ENCODE measurements at places on chromosomes 5 and 9. TPM values are rescaled to one million over a fixed set of nuclear protein-coding genes. Genes with fewer than 3 reads are reported as not detected.

DNA sequence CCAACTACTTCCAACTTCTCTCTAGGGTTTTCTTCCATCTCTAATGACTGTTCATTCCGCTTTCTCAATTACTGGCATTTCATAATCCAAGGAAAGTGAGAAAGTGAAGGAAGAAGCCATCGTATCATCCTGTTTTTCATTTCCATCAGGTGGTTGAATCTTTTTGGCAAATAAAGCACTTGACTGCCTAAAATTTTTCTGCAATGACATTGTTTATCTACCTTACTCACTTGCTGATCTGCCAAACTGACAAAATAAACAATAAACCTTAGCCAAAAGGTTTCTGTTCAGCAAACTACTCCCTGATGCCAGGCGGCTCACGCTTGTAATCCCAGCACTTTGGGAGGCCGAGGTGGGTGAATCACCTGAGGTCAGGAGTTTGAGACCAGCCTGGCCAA, 18.4 kb downstream of the FNBP1 start:
- H3K4me3 ChIP-seq: peak overlapping the region; percentile 94
- DNase-seq: no peak
- H3K27me3 ChIP-seq: no peaks in the 10 kb centered on the region
- H3K4me1 ChIP-seq: peaks cover 100% of the 10 kb centered on the region
- H3K27ac ChIP-seq: peak overlapping the region; percentile 99
- peaks cover 9% of the 10 kb centered on the region for H3K36me3 ChIP-seq

DNA sequence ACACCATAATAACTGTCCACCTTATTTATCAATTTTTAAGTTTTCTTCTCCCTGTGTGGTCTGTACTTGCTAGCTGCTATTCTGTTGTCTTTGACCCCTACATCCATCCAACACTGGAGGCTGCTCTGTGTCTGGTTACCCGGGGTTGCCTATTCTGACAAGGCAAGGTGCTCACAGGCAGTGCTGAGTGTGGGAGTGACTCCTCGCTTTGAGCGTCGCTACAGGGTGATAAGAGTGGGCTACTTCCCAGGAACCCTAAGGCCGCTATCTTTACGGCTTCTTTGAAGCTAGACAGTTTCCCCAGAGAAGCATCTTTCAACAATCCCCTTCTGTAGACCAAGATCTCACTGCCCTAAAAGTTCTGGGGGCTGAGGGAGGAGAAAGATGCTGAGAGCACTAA, 35.3 kb downstream of the NSUN2 start:
- no peaks in the 10 kb centered on the region for H3K27me3 ChIP-seq
- H3K27ac ChIP-seq: peak overlapping the region; percentile 13
- H3K36me3 ChIP-seq: peaks cover 7% of the 10 kb centered on the region
- no peak overlapping the region for H3K4me3 ChIP-seq
- DNase-seq: no peak

DNA sequence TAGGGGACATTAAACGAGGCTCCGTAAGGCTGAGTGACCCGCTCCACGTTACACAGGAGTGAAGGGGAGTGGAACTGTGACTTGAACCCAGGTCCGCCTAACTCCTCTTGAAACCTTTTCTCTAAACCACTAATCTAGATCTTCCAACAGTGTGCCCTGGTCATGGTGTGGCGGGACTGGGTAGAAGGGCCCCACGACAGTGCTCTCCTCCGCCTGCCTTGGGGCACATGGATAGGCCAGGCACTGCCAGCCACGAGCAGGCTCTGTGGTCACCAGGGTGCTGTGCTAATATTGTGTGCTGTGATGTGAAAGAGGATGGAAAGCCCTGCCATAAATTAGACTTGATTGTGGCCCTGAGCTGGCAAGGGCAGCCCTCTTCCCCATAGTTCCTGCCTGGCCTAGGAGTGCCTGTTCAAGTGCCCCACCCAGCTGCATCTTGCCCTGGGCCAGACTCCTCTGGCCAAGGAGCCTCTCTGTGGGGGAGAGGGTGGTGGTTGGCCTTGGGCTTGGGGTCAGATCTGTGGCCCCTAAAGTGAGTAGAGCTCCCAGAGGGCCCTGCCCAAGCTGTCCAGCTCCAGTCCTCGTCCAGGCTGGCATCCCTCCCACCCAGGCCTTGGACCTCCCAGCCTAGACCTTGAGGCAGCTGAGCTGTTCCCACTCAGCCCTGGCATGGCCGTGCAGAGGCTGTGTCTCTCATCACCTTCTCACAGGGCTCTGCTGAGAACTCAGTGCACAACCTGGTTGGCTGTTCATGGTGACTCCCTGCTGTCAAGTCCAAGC, 67.8 kb upstream of the TBC1D2 start:
- no peaks in the 10 kb centered on the region for H3K36me3 ChIP-seq
- no peaks in the 10 kb centered on the region for H3K4me1 ChIP-seq
- no peak for DNase-seq
- no peaks in the 10 kb centered on the region for H3K27me3 ChIP-seq
- H3K27ac ChIP-seq: no peak overlapping the region

GRCh38 chr5:141465351-141465750, 10.4 kb upstream of the PCDHGC3 start:
- H3K36me3 ChIP-seq: no peaks in the 10 kb centered on the region
- H3K27me3 ChIP-seq: peaks cover 6% of the 10 kb centered on the region
- no peaks in the 10 kb centered on the region for H3K4me1 ChIP-seq

DNA sequence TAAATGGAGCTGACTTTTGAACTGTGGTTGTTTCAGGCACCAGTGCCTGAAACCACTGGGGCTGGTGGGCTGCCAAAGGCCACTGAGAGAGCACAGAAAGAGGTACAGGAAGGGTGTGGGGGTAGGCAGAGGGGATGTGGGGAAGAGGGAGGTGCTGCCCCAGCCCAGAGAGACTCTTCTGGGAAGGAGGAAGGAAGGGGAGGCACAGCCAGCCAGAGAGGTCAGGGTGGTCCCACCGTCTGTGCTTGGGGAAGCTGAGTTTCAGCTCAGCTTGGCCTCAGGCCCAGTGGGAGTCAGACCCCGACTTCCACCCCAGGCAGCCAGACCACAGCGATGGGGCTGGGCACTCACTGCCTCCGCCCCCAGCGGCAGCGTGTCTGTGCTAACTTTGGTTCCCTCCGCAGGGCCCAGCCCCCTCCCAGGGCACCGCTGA, 8.6 kb upstream of the PHYKPL start:
- H3K36me3 ChIP-seq: no peaks in the 10 kb centered on the region
- peak overlapping the region; percentile 80 for H3K27ac ChIP-seq
- H3K4me1 ChIP-seq: peaks cover 40% of the 10 kb centered on the region
- no peak for DNase-seq
- H3K4me3 ChIP-seq: peak overlapping the region; percentile 72

- H3K27me3 ChIP-seq: peaks cover 29% of the 10 kb centered on the region
- H3K4me3 ChIP-seq: no peak overlapping the region
- DNase-seq: no peak
- H3K27ac ChIP-seq: no peak overlapping the region
These were observed 9.3 kb upstream of the WWC1 start for GRCh38 chr5:168282120-168282519.

GRCh38 chr5:73515232-73515631, 17.0 kb downstream of the BTF3 start:
- H3K36me3 ChIP-seq: no peaks in the 10 kb centered on the region
- no peak overlapping the region for H3K4me3 ChIP-seq
- H3K27me3 ChIP-seq: no peaks in the 10 kb centered on the region
- DNase-seq: no peak
- H3K27ac ChIP-seq: no peak overlapping the region

- peaks cover 14% of the 10 kb centered on the region for H3K27me3 ChIP-seq
- no peaks in the 10 kb centered on the region for H3K36me3 ChIP-seq
- no peaks in the 10 kb centered on the region for H3K4me1 ChIP-seq
- no peak for DNase-seq
These were observed 111.7 kb upstream of the NEK6 start for GRCh38 chr9:124146031-124146561.

DNA sequence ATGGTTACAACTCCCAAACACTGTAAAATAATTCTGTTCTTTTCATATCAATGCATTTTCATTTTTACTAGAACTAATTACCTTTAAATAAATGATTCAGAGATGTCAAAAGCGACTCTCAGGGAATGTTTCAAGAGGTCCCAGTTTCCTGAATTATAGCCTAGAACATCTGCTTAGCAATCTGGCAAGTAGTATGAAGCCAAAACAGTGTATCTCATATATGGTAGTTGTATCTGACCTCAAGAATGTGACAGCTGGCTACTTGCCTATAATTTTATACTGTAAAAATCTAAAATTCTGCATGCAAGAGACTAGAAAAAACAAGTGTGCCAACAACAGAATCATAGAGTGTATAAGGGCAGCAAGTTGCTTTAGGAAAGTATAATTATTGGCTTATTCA, 187.7 kb upstream of the POU5F2 start:
- DNase-seq: no peak
- no peak overlapping the region for H3K4me3 ChIP-seq
- no peak overlapping the region for H3K27ac ChIP-seq
- peaks cover 5% of the 10 kb centered on the region for H3K36me3 ChIP-seq
- H3K27me3 ChIP-seq: no peaks in the 10 kb centered on the region
- H3K4me1 ChIP-seq: no peaks in the 10 kb centered on the region

DNA sequence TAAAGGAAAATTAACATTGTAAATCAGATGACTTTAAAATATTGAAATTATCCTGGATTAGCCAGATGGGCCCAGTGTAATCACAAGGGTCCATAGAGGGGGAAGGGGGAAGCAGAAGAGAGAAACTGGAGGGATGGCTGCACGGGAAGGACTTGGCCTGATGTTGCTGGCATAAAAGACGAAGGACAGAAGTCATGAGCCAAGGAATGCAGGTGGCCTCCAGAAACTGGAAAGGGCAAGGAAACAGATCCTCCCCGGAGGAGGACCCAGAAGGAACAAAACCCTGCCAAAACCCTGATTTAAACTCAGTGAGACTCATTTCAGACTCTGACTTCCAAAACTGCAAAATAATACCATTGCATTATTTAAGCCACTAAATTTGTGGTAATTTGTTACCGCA, 100.2 kb downstream of the ADAMTS2 start:
- H3K4me3 ChIP-seq: no peak overlapping the region
- H3K27ac ChIP-seq: no peak overlapping the region
- no peak for DNase-seq
- H3K27me3 ChIP-seq: peaks cover 7% of the 10 kb centered on the region

DNA sequence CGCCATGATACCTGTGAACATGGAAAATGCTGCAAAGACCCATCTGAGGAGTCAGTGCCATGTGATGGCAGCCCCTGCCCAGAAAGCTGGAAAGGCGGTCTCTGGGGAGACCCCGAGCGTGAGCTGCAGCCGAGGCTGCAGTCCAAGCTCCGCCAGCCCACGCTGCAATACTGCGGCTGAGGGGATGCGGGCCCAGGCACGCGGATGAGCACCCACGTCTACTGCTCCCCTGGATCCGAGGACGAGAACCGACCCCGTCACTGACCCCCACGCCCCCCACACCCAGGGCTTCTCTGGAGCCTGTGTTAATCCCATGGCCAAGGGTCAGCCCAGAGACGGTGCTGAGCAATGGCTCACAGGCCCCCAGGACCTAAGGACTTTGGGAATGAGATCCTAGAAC, 32.4 kb downstream of the SLC12A7 start:
- no peaks in the 10 kb centered on the region for H3K27me3 ChIP-seq
- H3K4me1 ChIP-seq: no peaks in the 10 kb centered on the region
- H3K4me3 ChIP-seq: no peak overlapping the region
- no peak for DNase-seq
- no peaks in the 10 kb centered on the region for H3K36me3 ChIP-seq

DNA sequence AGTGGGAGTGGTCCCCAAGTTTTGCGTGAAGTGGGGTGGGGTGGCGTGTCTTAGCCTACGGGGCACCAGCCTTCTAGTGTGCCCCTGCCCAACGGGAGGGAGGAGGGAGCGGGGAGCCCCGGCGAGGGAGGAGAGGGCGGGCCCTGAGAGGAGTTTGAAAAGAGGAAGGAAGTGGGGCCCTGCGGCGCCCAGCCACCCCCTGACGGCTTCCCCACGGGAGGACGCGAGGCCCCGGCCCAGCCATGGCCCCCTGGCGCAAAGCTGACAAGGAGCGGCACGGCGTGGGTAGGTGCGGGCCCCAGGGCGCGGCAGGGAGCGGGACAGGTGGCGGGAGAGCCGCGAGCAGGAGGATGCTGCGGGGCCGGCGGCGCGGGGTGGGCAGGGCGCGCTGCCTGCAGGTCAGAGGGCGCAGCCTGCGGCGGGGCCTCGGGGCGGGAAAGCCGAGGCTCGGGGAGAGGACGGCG, at the start of gene DOCK2:
Gene DOCK2 (plus strand): TSS at position 191 of the 464 bp plus-strand sequence. CDS start 52 bp downstream, at position 243.
- peak within 1 kb of the TSS; percentile 99 for H3K27ac ChIP-seq
- peak; percentile 82 for DNase-seq
- H3K4me3 ChIP-seq: peak within 1 kb of the TSS; percentile 96
- peaks cover 50% of the 10 kb centered on the region for H3K4me1 ChIP-seq

GRCh38 chr5:107296572-107296971, 374.2 kb downstream of the EFNA5 start:
- no peak overlapping the region for H3K27ac ChIP-seq
- no peak for DNase-seq
- no peak overlapping the region for H3K4me3 ChIP-seq
- H3K36me3 ChIP-seq: no peaks in the 10 kb centered on the region
- H3K4me1 ChIP-seq: no peaks in the 10 kb centered on the region

- H3K27ac ChIP-seq: no peak overlapping the region
- no peak for DNase-seq
- H3K4me1 ChIP-seq: peaks cover 13% of the 10 kb centered on the region
These were observed 24.2 kb downstream of the C9orf50 start for GRCh38 chr9:129596541-129597331.

DNA sequence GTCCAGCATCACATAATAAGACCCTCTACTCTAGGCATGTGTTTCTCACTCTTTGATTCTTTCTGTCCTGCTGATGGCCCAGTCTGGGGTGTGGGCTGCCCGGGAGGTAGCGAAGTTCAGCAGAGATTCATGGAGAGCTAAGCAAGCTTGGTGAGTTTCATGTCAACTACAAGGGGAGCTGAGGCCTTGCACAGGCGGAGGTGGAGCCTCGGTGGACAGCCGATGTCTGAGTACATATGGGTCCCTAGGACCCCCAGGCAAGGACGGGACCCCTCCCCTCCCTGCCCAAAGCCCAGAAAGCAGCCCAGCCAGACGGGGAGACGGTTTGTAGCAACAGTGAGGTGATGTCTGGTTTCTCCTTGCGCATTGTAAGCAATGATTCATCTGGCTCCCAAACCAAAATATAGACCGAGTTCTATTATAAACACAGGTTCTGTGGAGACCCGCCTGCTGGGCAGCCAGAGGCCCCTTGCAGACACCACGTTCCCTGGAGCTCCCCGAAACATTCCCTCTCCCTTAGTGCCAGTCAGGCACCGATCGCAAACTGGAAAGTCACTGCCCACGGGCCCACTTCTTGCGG, 45.5 kb downstream of the COL27A1 start:
- no peaks in the 10 kb centered on the region for H3K4me1 ChIP-seq

DNA sequence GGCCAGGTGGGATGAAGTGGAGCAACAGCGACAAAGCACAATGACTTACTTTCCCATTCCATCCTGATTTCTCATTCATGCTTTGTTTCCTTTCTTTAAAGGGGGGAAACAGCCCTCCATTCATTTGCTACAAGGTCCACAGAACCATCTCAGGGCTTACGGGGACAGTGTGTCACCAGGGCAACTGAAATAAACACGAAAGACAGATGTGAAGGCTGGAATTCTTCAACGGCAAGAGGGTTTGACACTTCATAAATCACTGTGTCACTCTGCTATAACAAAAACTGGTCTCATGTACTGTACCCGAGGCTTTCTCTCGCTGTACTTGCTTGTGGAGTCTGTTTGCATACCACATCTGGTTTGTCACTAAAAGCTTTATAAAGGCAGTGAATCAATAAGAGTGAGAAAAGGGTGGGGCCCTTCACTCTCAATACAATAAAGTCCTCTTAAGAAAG, 150.8 kb downstream of the EFNA5 start:
- no peaks in the 10 kb centered on the region for H3K36me3 ChIP-seq
- H3K27me3 ChIP-seq: peaks cover 16% of the 10 kb centered on the region
- H3K27ac ChIP-seq: no peak overlapping the region
- no peaks in the 10 kb centered on the region for H3K4me1 ChIP-seq
- H3K4me3 ChIP-seq: no peak overlapping the region

The IL9 gene
- total RNA-seq: 2.6 TPM

The SPINK13 gene
- total RNA-seq: not detected

The KCNIP1 gene
- not detected for total RNA-seq

The ORM1 gene
- not detected for total RNA-seq

The SLC23A1 gene
- 1.9 TPM for total RNA-seq

The AKNA gene
- 246 TPM for total RNA-seq

The KIF12 gene
- not detected for total RNA-seq
